ENCODE measurements at places on chromosomes 6 and 20. TPM values are rescaled to one million over a fixed set of nuclear protein-coding genes. Genes with fewer than 3 reads are reported as not detected.

DNA sequence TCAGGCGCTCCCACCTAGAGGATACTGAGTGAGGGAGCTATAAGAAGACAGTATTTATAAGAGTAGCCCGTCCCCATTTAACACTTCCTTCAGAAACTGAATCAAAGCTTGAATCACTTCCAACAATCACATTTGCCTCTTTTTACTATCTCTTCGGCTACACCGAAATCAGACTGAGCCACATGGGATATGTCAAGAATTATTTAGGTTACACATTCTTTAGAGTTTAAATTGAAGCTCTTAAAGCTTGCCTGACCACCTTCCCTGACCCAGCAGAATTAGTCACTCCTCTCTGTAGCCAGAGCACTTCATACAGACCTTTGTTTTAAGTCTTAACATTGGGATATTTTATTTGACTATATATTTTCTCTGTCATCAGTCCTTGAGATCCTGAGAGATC lies 163.7 kb downstream of the MAFB start:
- DNase-seq: no peak

GRCh38 chr20:23159947-23160318 lies 73.8 kb upstream of the CD93 start:
- DNase-seq: no peak

Gene MAPK13
- total RNA-seq: 12.2 TPM

Gene PSORS1C2
- total RNA-seq: not detected

DNA sequence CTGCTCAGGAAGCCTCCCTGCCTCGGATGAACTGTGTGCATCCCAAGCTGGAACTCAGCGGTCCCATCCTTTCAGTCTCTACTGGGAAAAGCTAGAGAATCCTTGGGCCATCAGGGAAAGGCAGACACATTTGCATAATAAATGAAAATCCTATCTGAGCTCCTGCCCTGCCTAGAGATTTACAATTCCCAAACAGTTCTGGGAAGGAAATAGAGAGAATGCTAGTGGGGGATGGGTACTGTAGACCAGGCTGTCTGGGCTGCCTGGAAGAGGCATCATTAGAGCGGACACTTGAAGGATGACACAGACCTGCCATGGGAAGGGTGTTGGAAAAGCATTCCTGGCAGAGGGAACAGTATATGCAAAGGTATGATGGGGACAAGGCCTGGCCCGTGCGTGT lies 44.3 kb downstream of the TFAP2C start:
- DNase-seq: no peak

DNA sequence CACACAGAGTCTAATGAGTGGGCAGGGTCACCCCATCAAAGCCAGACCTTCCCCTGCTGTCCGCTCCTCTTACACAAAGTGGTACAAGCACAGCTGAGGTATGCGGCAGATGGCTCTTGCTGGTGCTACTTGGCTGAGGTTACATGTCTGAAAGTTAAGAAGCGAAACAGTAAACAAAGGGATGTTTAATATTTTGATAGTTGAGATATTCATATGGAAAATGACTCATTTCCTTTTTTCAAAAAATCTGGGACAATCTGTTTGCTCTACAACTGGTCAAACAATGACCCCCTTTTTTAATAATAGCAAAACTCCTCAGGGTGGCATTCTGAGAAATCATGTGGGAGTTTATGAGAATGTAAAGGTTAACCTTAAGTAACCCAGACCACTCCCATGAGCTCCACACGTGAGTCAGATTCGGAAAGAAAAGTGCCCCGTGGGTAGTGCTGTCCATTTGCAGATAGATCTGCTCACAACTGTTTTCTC lies 245.3 kb downstream of the TBXT start:
- DNase-seq: no peak

DNA sequence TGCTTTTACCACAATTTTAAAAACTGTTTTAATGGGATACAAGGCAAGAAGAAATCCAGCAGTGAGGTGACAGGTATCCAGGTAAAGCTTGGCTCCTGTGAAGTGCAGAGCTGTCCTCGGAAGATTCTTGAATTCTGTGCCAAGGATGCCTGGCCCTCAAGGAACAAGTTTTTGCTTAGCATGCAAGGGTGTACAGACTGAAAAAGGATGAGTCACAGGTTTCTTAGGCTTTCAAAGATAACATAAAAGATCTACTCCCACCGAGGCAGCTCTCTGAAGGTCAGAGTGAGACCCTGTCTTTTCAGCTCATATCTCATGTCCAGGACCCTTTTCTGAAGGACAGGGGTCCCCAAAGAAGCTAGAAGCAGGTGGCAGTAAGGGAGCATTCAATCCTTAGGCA lies 83.3 kb downstream of the CHD6 start:
- DNase-seq: no peak

- peak; percentile 89 for DNase-seq
These were observed 142.6 kb downstream of the MRPL14 start for GRCh38 chr6:43984442-43985321.

Gene KIF16B
- total RNA-seq: 19.7 TPM

DNA sequence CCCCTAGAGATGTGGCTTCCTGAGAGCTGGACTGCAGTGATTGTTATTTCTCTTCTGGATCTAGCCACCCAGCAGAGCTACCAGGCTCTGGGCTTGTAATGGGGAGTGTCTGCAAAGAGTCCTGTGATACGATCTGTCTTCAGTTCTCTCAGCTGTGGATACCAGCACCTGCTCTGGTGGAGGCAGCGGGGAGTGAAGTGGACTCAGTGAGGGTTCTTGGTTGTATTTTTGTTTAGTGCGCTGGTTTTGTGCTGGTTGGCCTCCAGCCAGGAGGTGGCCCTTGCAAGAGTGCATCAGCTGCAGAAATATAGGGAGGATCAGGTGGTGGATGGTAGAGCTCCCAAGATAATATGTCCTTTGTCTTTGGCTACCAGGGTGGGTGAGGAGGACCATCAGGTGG lies 33.7 kb downstream of the PAX1 start:
- DNase-seq: no peak

Gene SLC17A2
- total RNA-seq: not detected
